ENCODE measurements at places on chromosomes 2 and 18.

DNA sequence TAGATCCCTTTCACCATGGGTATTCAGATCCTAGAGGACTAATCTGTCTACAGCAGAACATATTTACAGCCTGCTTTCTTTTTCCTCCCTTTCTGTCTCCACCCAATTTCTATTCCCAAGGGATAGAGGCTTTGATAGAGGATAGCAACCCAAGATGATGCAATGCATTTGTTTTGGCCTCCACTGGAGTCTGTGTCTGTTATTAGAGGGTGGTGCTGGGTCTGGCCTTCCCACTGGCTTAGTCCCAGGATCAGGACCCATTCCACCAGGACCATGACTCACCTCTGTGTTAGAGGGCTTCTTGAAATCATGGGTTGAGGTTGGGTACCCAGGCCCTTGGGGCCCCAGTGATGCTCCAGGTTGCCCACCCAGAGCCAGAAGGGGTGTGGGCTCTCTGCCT is 239.7 kb upstream of the TNP1 start:
- no peak for DNase-seq

DNA sequence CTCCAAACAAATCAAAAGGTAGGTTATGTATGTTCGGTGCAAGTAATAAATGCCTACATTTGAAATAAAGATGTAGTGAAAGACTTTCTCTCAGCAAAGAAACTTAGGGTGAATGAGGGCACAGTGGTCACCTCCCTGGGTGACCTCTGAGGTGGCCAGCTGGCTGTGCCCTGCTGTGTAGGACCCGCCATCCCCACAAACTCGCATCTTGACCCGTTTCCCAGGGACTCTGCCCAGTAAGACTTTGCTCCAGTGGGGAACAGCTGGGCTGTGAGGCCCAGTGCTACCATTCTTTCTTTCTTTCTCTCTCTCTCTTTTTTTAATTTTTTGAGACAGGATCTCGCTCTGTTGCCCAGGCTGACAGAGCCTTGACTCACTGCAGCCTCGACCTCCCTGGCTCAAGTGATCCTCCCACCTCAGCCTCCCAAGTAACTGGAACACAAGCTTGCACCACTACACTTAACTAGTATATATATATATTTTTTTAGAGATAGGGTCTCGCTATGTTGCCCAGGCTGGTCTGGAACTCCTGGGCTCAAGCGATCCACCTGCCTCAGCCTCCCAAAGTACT is 8.2 kb upstream of the GAREM2 start:
- no peak for DNase-seq

DNA sequence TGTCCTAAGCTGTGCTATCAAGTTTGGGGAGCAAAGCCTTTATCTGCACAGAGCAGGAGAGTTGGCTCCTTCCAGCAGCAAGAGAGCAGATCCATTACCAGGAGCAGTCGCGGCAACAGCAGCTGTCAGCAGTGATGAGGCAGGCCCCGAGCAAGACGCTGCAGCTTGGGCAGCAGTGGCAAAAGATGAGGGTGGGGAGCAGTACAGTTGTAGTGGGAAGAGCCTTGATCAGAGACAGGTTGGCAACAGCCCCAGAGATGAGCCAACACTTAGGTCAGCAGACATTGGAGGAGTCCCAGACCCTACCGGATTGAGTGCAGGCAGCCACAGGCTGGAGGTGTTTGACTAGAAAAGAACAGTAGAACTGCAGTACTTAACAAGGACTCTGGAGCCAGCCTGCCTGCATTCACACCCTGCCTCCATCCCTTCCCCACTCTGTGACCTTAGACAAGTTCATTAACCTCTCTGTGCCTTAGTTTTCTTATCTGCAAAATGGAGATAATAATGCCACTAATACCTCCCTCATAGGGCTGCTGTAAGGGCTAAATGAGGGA is 117.1 kb upstream of the SERTAD2 start:
- DNase-seq, result no peak

DNA sequence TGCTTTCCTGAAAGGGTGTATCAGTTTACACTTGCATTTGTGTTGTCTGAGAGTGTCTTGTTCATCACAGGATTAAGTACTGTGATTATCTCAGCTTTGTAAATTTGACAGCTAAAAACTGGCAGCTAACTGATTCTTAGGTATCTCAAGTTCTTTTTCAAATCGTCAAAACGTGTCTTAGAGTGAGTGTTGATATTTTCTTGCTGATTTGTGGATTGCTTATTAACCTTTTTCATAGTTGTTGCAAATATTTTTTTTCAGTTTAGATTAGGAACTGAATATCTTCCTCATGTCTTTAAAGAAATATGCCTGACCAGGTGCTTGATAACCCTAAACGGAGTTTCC is 41.9 kb downstream of the LRRFIP1 start:
- DNase-seq, result no peak

- DNase-seq, result no peak
These were observed 131.8 kb upstream of the TTC39C start for GRCh38 chr18:23882616-23883276.

DNA sequence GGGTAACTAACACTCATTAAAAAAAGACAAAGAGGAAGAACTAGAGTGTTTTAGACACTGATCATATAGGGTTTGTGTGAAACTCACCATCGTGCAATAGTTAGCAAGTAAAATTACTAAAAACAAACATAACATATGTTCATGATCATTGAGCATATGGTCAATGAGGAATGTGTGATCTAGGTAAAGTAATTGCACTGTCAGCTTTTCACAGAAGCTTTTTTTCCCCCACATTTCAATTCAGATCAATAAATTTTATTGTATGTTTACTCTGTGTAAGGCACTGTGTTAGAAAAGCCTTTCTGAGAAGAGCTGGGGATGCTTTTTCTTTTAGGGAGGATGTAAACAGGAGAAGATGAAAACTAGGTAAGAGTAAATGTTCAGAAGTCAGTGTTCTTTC is 348.2 kb downstream of the LRP1B start:
- DNase-seq, result no peak

DNA sequence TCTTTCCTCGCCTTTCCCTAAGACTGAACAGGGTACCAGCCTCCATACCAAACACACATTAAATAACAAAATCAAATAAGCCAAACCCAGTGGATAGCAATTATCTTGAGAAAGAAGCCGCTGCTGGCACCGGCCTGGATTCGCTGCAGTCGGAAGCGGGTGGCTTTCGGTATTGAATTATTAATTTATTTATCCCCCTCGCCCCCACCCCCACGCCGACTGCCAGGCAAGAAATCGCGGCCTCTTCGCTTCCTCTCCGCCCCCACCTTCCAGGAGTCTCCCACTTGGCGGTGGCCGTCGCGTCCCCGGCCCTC is 370 bp upstream of the ZNF804A start:
- DNase-seq, result no peak
